Activated CD4-positive, alpha-beta T cell treated with anti-CD3 and anti-CD28 coated beads for 1 hour (primary cell): ENCODE measurements at places on chromosomes 12 and 14.

DNA sequence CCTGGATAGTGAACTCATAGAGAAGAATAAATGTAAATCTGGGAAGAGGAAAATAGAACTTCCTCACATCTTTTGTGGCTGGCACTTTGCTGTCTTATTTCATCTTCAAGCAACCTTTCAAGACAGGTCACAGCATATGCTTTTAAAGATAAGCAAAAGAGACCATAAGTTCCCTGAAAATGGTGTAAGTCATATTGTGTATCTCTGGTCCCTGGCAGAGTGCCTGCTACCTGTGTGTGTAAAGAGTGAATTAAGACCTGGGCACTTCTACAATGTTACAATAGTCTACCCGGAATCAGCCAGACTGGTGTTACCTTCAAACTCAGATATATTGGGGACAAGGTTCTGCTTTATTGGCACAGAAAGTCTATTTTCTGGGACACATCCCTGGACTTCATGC, 168.8 kb downstream of the SLC2A13 start:
- DNase-seq, result no peak

DNA sequence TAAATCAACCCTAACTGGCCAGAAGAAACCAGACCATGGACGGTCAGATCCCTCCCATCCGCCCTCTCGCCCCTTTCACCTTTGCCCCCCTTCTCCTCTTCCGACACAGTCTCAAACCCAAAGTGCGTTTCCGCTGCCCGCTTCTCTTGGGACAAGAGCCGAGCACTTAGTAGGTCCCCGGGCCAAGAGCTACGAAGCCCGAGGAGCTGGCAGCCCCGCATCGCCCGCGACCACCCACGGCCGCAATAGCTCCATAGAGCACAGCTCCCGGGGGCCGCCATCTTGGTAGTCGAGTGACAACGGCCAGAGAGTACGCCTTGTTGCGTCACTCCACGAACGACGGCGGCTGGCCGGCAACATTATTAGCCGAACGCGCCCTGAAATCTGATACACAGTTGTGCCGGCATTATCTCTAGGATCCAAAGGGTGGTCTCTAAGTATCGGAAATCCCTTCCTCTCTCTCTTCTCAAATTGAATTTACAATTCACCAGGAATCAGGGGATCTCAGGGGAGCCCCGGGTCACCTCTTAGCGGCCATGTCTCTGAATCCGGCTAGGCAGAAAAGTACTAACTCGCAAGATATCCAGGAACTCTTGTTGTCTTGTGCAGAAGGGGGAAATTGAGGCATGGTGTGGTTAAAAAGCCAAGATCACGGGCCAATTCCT, at the start of gene COQ5:
TSS of gene COQ5 (minus strand) at position 298 of the 665 bp plus-strand sequence. CDS start at position 281, 17 bp downstream.
- peak; percentile 73 for DNase-seq

GRCh38 chr14:78196323-78196722, 26.1 kb downstream of the NRXN3 start:
- DNase-seq, result no peak

GRCh38 chr12:133256321-133256720, 20.6 kb upstream of the ANHX start:
- DNase-seq, result no peak

GRCh38 chr12:45975506-45975905, 14.9 kb downstream of the SCAF11 start:
- DNase-seq, result no peak

GRCh38 chr12:76156726-76157125, 72.2 kb upstream of the NAP1L1 start:
- no peak for DNase-seq

DNA sequence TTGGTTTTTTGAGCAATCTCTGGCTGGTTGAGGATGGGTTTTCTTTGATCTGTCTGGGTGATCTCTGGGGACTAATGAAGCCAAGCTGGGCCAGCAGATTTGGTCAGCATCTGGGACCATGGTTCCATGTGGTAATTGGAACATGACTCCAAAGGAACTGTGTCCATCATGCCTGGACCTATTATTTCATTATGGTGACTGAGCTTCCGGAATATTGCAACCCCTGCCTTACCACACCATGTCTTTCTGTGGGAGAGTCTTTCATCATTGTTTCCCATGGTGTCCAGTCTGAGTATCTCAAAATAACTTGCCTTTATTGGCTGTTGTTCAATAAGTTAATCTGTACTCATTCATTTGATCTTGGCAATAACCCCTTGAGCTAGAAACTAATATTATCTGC, 624.9 kb upstream of the TBX3 start:
- DNase-seq, result no peak

- DNase-seq, result no peak
Observed at GRCh38 chr12:131506426-131506825, 204.5 kb upstream of the SFSWAP start.

GRCh38 chr12:12008931-12009611, 61.7 kb upstream of the BCL2L14 start:
- no peak for DNase-seq
